MG63 (cell line): ENCODE measurements at places on chromosomes 5 and 9. TPM values are rescaled to one million over a fixed set of nuclear protein-coding genes. Genes with fewer than 3 reads are reported as not detected.

DNA sequence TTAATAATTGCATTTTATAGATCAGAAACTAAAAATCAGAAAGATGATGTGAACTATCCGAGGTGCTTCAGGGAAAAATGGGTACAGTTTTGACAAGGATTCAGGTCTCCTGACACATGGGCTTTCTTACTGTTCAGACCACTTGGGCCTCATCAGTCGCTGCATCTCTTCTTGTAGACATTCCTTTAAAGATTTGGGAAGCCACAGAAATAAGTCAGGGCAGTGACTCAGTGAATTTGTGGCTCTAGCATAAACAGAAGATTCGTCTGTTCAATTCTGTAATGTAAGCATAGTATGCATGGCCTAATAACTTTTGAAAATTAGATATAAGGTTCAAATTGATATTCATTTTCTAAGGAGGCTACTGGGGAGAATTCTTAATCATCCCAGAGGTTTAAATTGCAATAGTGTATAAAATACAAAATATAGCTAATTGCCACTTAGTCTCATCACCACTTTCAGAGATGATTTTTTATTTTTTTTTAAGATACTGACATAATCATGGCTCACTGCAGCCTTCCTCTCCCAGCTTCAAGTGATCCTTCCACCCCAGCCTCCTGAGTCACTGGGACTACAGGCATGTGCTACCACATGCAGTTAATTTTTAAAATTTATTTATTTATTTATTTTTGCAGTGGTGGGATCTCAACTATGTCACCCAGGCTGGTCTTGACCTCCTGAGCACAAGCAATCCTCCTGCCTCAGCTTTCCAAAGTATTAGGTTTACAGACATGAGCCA, 48.9 kb downstream of the RASEF start:
- DNase-seq = peak; percentile 31

GRCh38 chr5:1366514-1366913, 21.6 kb upstream of the CLPTM1L start:
- DNase-seq = no peak

Gene TMC1
- not detected in 2 replicates for total RNA-seq

DNA sequence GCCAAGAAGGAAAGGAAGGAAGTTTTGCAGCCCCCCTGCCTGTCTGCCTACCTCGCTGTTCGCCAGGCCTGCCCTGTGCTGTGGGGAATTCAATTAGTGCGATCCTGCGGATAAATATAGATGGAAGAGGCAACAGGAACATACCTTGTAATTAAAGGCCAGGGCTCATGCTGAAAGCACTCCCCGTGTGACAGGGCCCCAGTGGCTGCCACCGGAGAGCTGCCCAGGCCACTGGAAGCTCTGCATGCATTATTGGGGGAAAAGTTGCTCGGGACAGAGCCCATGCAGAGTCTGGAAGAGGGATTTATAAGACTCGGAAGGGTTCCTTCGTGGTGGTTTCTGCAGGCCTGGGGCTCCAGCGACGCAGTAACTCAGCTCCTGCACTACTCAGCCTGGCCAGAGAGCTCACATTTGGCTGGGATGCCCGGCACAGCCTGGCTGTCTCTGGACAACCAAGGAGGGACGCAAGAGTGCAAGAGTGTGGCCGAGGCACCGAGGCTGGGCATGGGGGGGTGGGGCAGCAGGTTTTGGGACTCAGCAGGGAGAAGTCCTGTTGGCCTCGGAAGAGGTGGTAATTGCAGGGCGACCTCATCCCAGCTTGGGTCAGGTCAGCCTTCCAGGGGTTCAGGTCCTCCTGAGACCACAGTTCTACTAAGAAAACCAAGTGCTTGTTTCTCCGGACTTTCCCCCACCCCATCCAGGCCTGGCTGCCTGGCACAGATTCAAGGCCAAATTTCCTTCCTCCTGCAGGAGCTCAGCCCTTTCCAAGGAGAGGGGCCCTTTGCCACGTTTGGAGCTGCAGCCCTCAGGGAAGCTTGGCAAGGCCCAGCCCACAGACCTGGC, 68.1 kb upstream of the GGTA1 start:
- DNase-seq = no peak

Gene RASEF
- 0.92 TPM in 1 of 2 replicates, not detected in the other for total RNA-seq

DNA sequence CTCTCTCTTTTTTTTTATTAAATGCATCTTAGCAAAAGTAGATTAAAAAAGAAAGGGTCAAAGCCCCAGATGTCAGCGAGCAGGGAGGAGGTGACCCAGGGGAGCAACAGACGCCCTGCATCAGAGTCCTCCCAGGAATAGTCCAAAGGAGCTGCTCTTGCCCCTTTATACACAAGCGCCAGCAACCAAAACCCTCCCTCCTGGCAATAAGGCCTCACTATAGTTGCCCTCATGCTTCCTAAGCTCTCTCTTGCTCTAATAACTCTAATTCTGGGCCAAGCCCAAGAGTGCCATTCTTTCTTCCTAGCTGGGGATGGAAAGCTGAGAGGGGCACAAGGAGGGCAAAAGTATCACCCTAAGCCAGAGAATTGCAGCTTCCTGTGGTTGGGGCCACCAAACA, 26.3 kb downstream of the PCDHGC5 start:
- peak; percentile 41 for DNase-seq

Gene TRIM36
- total RNA-seq = 0.10 TPM in 1 of 2 replicates, not detected in the other

DNA sequence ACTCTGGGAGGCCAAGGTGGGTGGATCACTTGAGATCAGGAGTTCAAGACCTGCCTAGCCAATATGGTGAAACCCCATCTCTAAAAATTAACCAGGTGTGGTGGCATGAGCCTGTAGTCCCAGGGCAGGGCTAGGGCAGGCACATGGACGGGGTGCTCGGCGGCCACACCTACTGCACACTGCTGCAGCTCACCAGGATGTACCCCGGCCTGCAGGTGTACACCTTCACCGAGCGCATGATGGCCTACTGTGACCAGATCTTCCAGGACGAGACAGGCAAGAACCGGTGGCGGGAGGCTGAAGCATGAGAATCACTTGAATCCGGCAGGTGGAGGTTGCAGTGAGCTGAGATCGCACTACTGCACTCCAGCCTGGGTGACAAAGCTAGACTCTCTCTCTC, 3.2 kb downstream of the ST6GALNAC4 start:
- DNase-seq = no peak

Gene NPM1
- total RNA-seq = 3,857 and 4,723 TPM in 2 replicates

Gene POU5F2
- total RNA-seq = 0.07 TPM in 1 of 2 replicates, not detected in the other

- DNase-seq = peak; percentile 15
Measured at GRCh38 chr5:112885001-112885400, 23.9 kb downstream of the SRP19 start.

DNA sequence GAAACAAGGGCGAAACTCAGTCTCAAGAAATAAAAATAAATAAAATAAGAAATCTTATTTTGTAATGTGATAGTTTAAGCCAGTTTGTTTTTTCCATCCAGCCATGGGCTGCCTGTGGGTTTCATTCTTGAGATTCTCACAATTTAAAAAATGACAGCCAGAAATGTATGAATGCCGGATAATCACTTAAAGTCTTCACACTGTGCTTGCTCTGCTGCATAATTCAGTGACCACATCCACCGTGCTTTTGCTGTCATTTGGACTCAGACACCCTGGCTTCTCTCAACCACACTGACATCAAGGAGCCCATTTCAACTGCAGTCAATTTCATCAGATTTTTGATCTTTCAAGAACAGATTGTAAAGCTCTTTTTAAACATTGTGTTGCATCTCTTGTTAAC, 61.0 kb upstream of the DAPK1 start:
- no peak for DNase-seq

Gene KCNIP1
- total RNA-seq = 0.43 and 7.9 TPM in 2 replicates

Gene SEMA6A
- not detected in 2 replicates for total RNA-seq

- DNase-seq = no peak
Measured at GRCh38 chr9:70811638-70812037, 309.8 kb downstream of the TRPM3 start.

DNA sequence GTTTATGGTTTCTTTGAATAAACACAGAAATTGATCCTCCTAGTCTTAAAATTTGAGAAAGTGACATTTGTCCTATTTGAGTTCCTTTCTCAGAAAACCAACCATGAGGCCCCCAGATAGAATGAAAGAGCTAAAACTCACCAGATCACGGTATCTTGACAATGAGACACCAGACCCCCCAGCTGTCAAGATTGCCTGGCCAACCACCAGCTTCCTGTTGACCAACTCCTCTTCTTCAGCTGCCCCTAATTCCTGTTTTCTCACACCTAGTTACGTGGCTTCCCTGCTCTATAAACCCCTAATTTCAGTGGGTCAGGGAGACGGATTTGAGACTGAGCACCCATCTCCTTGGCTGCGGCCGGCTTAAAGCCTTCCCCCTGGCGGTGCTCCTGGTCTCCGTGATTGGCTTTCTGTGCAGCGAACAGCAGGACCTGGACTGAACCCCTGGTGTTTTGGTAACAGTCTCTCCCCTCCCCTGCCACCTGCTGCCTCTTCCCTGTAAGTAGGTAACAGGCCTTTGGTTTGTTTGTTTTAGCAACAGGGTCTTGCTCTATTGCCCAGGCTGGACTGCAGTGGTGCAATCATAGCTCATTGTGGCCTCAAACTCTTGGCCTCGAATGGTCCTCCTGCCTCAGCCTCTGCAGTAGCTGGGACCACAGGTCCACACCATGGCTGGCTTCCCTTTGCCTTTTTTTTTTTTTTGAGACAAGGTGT, 4.8 kb upstream of the ENTPD2 start:
- no peak for DNase-seq

Gene TEK
- total RNA-seq = 0.07 and 0.42 TPM in 2 replicates
